CD4-positive, alpha-beta T cell treated with Interleukin-1 beta for 1 hour (primary cell): ENCODE measurements at places on chromosomes 1 and 21.

- no peak for DNase-seq
Observed at GRCh38 chr1:162823231-162823630, 32.7 kb downstream of the HSD17B7 start.

- peak; percentile 51 for DNase-seq
Observed at GRCh38 chr1:1441002-1441888, 5.8 kb downstream of the VWA1 start.

- DNase-seq = no peak
Observed at GRCh38 chr1:96927125-96927524, 205.5 kb downstream of the PTBP2 start.

DNA sequence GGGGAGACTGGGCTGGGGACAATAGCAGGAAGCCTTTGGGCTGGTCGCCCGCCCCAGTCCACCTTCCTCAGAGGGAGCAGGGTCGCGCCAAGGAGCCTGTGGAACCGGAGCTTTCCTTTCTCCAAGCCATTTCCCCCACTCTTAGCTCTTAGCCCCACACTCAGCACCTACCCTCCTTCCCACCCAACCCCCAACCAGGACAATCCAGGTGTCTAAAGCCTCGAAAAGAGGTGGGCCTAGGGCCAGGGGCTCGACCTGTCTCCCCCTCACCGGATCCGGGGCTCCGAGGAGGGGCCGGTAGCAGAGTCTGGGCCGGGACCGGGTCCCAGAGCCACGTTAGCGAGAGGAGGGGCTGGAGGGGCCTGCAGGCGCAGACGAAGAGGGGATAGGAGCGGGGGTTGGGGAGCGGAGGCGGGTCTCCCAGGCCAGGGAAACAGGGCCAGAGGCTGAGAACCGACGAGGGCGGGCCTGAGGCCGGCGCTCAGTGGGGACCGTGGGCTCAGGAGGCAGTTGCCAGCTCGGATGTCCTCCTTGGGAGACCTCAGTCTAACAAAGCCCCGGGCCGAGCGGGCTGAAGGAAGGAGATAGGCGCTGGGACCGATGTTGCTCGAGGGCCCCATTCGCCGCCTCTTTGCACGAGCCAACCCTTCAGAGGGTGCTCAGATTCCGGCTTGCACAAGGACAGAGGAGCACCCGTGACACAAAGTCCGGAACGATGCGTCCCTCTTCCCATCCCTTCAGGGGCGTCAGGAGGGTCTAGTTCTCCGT lies 943 bp downstream of the SEMA6C start:
- DNase-seq = no peak

DNA sequence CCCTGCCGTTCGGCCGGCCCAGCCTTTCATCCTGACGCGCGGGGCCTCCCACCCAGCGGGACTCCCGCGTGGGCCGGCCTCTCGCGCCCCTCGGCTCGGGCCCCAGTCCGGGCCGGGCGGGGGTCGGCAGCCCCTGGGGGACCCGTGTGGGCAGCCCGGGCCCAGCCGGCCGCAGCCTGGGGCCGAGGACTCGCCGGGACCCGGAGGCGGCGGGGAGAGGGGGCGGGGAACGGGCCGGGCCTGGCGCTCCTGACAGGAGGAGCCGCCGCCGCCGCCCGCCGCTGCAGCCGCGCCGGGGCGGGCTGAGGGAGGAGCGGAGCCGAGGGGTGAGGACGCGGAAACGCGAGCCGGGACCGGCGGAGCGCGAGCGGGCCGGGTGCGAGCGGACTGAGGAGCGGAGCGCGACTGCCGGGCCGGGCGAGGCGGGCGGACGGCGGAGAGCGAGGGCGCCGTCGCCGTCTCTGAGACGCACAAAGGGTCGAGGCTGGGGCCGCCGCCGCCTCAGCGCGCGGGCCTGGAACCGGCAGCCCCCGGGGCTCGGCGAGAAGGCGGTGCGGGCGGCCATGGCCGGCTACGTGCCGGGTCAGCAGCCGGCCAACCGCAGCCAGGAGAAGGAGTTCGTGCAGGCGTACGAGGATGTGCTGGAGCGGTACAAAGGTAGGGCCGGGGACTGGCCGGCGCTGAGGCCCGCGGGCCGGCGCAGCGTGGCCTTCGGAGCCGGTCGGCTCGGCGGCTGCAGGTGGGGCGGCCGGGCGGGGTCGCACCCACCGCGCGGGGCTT lies 79.1 kb downstream of the NDUFS5 start:
- DNase-seq = peak; percentile 57

DNA sequence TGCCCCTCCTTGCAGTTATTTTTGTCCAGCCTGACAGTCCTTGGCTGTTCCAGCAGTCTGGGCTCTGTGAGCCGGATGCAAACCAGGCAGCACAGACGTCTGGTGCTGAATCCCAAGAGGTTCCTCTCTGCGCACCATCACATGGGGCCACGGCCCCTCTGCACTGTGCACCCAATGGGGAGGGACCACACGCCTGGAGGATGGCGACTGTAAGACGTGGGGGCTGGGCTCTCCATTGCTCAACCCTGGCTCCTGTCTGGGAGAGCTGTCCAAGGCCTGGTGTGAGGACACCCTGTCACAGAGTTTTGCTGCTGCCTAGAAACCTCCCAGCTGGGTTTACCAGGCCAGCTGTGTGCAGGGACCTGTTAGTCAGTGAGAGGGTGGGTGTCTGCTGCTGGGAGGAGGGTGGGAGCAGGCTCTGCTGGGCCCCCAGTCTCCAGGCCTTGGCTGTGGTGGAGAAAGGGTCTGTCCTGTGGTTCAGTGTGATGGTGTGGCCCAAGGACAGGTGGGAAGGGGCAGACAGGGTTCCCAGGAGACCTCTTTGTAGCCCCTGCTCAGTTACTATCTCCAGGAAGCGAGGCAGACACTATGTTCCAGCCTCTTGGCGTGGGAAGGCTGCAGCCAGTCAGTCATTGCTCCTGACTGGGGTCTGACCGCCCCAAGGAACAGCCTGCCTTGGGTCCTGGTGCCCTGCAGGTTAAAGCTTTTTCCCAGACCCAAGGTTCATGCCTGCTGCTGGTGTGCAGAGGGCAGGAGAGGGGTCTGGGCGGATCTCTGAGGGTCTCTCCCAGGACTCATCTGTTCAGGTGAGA lies 13.8 kb downstream of the HEYL start:
- no peak for DNase-seq

DNA sequence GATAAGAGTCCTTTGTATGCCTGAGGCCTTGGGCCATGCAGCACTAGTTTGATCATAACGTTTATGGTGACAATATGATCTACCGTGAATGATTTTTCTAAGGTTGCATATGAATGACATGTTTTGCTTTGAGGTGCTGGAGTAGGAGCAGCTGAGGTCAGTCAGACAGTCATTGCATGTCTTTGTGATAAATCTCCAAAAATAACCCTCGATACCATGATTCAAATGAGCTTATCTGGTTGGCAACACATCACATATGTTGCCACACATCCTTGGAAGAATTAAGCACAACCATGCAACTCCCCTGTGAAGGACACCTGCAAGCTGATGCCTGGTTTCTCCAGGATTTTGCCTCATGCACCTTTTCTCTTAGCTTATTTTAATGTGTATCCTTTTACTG lies 394.5 kb downstream of the LTN1 start:
- DNase-seq = no peak

DNA sequence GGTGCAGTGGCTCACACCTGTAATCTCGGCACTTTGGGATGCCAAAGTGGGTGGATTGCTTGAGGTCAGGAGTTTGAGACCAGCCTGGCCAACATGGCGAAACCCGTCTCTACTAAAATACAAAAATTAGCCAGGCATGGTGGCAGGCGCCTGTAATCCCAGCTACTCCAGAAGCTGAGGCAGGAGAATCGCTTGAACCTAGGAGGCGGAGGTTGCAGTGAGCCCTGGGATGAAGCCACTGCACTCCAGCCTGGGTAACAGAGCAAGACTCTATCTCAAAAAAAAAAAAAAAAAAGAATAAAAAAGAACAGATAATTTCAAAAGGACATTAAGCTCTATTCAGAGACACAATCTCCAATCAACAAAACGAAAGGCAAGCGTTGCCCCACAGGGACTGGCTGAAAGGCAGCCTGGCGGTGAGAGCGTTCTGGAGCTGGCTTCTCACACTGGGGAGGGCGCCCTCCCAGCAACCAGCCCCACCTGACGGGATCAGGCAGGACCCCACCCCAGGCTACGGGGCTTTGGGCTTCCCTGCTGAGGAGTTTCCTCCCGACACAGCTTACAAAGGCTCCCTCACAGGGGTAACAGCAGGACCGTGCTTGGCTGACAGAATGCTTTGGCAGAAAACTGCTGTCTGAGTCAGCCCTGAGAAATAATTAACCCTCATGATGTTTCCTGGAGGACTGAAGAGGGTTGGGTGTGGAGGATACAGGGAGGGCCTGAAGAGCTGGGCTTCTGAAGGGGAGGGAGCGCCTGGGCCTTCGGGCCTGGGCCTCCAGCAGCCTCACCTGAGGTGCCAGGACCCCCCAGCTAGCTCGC lies 31.1 kb upstream of the SRP9 start:
- DNase-seq = no peak

GRCh38 chr1:11059155-11059967 lies 457 bp downstream of the SRM start:
- DNase-seq = no peak

DNA sequence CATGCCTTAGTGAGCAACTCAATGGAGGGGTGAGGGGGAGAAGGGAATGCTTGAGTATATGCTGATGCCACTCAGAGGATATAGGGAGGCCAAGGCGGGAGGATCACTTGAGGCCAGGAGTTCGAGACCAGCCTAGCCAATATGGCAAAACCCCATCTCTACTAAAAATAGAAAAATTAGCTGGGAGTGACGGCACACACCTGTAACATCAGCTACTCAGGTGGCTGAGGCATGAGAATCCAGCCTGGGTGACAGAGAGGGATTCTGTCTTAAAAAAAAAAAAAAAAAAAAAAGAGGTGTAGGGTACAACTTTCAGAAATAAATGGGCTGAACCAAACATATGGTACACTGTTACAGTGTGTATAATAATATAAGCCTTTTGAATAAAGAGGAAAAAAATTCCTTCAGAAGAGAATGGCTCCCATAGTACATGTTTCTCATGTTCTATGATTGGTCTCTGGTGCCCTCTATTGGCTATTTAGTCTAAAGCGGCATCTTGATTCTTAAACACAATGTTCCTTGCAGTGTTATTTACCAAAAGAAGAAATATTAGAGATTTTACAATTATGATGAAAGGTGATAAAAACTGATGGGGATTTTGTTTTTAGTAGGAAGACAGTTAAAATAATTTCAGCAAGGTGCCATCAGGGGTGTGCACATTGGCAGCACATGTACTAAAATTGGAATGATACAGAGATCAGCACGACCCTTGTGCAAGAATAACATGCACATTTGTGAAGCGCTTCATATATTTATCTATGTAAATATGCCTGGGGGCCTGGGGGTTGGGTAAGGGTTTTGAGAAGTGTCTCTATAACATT lies 109.8 kb downstream of the PATJ start:
- peak; percentile 62 for DNase-seq

- peak; percentile 39 for DNase-seq
Observed at GRCh38 chr1:119611701-119612113, 36.4 kb downstream of the ZNF697 start.

DNA sequence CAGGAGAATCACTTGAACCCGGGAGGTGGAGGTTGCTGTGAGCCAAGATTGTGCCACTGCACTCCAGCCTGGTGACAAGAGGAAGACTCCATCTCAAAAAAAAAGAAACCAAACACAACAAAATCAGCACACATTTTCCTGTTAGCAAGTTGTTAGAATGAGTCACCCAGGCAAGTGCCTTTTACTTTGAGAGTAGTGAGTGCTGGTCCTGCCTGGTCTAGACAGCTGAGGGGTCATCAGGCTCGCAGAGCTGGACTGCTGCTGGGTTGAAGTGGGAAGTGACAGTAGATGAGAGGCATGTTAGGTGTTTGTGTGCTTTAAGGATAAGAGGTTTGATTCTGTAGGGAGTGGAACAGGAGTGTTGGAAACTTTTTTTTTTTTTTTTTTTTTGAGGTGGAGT lies 31.9 kb downstream of the GNPAT start:
- DNase-seq = no peak

GRCh38 chr1:152001631-152002584 lies 8.2 kb upstream of the S100A10 start:
- DNase-seq = peak; percentile 80

DNA sequence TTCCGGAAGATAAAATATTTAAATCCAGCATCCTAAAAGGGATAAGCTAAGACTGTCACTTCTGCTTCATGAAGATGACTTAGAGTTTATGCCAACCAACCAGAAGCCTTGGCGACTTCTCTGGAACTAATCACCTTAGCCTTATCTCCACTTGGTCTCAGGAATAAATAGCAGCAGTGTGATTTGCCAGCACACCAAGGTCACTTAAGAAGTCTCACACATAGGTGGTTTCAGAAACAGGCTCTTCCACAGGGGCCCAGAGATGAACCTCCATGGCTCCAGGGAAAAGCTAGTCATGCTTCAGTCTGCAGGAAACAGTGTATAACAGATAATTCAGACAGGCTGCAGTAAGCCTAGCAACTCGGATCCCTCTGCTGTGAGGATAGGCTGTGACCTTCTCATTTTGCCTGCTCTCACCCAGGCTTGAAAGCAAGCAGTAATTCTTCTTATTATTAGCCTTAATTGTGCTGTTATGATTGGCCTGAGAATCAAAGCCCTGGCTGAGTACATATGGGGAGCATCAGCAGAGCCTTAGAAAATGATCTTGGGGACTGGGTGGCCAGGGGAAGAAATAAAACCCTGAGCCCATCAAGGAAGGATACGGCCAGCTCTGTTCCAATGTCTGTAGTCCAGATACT lies 84.7 kb downstream of the WLS start:
- DNase-seq = no peak

- DNase-seq = no peak
Observed at GRCh38 chr1:25008192-25008485, 78.1 kb upstream of the RUNX3 start.

- no peak for DNase-seq
Observed at GRCh38 chr1:5944843-5945167, 47.4 kb downstream of the NPHP4 start.

- no peak for DNase-seq
Observed at GRCh38 chr1:181219938-181220337, 131.4 kb downstream of the IER5 start.

GRCh38 chr1:11379851-11380250 lies 99.1 kb upstream of the DISP3 start:
- no peak for DNase-seq

- no peak for DNase-seq
Observed at GRCh38 chr1:167076136-167076710, 14.0 kb downstream of the GPA33 start.

- DNase-seq = no peak
Observed at GRCh38 chr1:59973719-59974118, 47.1 kb upstream of the CYP2J2 start.

GRCh38 chr1:90798344-90798743 lies 81.2 kb upstream of the BARHL2 start:
- no peak for DNase-seq

- no peak for DNase-seq
Observed at GRCh38 chr1:211206981-211207380, 52.2 kb upstream of the RCOR3 start.

GRCh38 chr1:201742476-201742875 lies 86.5 kb upstream of the IPO9 start:
- DNase-seq = no peak

DNA sequence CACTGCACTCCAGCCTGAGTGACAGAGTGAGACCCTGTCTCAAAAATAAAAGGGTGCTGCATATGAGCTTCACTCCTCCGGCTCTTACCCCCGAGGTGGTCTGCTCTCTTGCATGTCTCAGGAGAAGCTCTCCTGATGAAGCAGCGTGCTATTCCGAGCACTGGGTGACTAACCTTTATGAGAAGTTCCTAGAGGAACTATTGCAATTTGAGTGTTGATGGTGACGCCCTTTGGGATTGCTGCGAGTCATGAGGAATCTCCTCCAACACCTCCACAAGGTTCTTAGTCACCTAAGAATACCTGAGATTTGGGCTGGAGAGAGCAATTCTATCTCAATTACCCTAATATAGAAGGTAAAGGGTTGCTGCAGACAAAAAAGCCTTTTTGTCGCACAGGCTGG lies 40.8 kb upstream of the TINAGL1 start:
- no peak for DNase-seq

GRCh38 chr1:201357636-201358348 lies 19.7 kb downstream of the TNNT2 start:
- no peak for DNase-seq
